ENCODE measurements at places on chromosomes 4 and X.

- DNase-seq: no peak
These were observed 162.9 kb upstream of the USP9X start for GRCh38 chrX:40922307-40922706.

- DNase-seq: no peak
These were observed 79.8 kb upstream of the TLL1 start for GRCh38 chr4:165793236-165793635.

- DNase-seq: no peak
These were observed 871.3 kb downstream of the RAB28 start for GRCh38 chr4:12612876-12613275.

DNA sequence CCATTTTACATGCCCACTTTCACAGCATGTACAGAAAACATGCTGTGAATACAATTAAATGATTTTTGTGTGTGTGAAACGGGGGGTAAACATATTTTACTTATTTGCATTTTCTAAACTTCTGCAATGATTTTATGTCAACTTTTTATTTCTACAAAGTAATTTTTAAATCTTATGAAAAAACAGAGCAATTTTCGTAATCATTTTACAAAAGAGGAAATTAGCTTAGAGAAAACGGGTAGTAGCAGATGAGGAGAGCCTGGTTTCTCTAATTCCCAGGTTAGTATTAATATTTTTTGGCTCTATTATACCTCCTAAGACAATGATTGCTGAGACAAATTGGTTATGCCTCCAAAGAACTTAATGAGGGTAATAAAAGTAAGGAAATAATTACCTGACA lies 3.2 kb downstream of the TKTL2 start:
- no peak for DNase-seq

DNA sequence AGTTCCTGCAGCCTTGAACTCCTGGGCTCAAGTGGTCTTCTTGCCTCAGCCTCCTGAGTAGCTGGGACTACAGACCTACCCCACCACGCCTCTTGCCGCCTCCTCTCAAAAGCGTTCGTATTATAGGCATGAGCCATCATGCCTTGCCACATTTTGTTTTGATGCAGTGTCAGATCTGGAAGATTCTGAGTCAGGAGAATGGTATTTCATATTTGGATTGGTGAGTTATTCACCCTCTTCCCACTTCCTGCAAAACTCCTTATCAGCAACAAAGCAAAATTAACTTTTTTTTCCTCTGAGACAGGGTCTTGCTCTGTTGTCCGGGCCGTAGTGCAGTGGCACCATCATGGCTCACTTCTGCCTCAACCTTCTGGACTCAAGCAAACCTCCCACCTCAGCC lies 29.6 kb downstream of the REST start:
- no peak for DNase-seq

GRCh38 chr4:155614111-155614762 lies 52.4 kb upstream of the GUCY1A1 start:
- no peak for DNase-seq

DNA sequence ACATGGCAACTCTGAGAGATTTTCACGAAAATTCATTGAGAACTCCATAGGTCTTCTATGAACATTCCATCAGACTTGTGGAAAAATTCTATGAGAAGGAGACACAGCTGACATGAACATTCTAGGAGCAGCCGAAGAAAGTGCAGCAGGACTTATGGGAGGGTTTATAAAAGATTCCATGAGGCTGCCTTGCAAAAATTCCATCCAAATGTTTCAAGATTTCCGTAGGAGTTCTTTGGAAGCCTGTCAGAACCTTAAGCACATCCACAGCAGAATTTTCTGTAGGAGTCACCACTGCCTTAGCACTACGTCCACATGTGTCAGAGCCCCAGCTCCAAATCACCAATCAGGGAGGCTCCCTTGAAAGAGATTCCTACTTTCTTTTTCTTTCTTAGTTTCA lies 67.0 kb upstream of the MSX1 start:
- DNase-seq: no peak

DNA sequence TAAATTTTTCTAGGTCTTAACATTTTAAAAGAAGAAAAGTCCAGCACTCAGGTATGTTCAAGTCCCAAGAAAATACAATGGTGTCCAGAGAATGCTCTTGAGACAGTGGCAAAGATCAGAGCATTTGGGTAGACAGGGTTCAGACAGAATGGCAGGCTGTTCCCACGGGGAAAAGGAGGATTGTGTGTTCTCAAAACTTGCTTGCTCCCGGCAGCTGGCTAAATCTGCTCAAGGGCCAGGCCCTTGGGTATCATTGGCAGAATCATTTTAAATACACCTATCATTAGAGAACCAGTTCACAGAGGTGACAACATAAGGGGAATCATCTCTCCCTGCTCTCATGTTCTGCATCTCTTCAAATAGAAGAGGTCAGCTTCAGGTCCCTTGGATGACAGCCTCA lies 456.3 kb downstream of the DTHD1 start:
- DNase-seq: no peak

- DNase-seq: no peak
These were observed 126.8 kb downstream of the IRF2 start for GRCh38 chr4:184347251-184348239.

DNA sequence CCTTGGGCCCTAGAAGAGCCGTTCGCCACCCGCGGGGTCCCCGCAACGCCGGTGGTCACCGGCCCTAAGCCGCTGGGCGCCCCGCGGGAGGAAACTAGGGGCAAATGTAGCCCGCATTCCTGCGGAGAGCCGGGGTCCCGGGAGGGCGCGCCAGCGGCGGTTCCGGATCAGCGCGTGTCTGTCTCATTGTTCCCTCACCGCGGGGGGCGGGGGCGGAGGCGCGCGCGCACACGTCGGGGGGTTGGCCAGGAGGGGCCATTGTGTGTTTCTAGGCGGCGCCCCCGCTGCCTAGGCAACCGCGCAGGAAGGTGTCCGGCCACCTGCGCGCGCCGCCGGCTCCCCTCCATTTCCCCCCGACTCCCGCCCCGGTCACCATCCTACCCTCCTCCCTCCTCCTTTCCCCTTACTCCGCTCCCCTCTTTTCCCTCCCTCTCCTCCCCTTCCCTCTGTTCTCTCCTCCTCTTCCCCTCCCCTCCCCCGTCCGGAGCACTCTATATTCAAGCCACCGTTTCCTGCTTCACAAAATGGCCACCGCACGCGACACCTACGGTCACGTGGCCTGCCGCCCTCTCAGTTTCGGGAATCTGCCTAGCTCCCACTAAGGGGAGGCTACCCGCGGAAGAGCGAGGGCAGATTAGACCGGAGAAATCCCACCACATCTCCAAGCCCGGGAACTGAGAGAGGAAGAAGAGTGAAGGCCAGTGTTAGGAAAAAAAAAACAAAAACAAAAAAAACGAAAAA lies 789 bp upstream of the DDX3X start:
- DNase-seq: peak; percentile 88

DNA sequence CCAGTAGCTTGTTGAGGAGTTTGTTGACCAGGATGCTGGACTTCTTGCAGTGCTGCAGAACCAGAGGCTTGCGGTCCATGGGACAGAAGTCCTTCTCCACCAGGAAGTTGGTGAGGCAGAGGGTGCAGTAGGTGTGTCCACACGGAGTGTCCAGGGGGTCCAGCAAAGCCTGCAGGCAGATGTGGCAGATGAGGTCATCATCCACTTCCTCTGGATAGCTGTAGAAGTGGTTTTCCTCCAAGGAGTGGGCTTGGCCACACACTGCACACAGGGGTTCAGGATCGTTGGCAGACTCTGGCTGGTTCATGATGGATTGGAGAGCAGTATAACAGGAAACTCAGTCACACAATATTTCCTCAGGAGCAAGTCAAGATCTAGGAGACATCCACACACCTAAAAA lies 17.6 kb downstream of the LNX1 start:
- DNase-seq: no peak

- no peak for DNase-seq
These were observed 33.7 kb downstream of the SH3RF1 start for GRCh38 chr4:169236873-169237626.

GRCh38 chrX:119067023-119067739 lies 5.6 kb upstream of the CT47C1 start:
- DNase-seq: no peak

DNA sequence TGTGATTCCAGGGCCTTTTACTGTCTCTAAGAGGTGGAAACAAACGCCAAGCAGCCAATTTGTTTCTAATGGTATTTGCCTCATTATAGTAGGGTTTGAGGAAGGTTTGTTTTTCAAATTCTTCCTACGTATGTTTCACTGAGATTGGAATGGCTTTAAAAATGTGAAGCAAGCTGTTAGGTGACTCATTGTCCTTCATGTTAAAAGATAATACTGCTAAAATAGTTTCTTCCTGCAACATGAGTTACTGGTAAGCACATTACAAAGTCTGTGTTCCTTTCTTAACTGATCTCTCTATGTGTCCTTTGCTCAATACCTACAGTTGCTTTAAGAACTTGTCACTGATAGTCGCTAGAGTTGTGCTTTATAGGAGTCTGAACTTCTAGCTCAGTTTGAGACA lies 1183.9 kb downstream of the RPA4 start:
- DNase-seq: no peak

DNA sequence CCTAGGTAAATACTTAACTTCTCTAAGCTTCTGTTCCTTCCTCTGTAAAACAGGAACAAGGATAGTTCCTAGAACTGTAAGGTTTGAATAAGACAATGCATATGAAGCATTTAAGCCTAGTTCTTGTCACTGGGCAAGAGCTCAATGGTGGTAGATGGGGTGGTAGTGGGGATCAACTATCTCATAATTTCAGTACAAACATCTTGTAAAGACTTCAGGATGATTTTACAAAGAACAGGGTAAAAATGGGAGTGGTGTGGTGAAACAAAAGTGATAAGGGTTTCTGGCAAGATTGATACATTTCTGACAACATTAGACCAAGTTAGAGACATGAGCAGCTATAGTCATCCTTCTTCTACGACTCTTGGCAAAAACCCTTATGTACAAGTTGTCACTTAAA lies 137.8 kb downstream of the SCFD2 start:
- DNase-seq: no peak

- no peak for DNase-seq
These were observed 19.4 kb downstream of the NLGN3 start for GRCh38 chrX:71164071-71164470.

- no peak for DNase-seq
These were observed 12.2 kb upstream of the RAP1GDS1 start for GRCh38 chr4:98248934-98249333.

DNA sequence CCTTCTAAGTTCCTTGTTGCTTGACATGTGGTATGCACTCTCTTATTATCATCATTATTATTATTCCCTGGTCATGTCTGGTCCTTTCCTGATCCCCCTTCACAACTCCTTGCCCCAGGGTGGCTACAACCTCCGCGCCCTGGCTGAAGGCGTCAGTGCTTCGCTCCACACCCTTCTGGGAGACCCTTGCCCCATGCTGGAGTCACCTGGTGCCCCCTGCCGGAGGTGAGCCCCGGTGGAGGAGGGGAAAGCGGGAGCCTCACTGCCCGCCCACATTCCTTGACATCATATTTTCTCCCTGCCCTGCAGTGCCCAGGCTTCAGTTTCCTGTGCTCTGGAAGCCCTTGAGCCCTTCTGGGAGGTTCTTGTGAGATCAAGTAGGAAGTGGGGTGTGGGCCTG lies 11.0 kb upstream of the ERAS start:
- DNase-seq: no peak
